Activated T-cell treated with anti-CD3 and anti-CD28 coated beads, Interleukin-2, amount 50 U/mL, for 48 hours (primary cell): ENCODE measurements at places on chromosomes 3 and 15.
A peak's percentile ranks its signal among the peaks of the same experiment; 100 is the strongest.

DNA sequence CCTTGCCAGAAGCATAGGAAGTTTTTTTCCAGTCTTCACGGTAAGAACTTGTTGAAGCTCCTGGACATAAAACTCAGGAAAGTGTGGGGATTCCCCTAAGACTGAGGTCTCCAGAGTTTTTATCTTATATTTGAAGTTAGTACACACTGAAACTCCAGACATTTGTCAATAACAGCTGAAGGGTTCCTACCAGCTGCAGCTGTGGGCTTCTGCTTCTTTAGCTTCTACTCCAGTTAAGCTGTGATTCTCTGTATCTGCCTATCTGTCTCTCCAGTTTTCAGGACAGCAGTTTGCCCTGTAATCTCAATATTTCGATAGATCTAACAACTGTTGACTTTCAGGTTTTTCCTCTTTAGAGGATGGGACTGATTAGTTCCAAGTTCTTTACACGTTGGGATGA, 966.0 kb upstream of the SEMA6D start:
- DNase-seq, result no peak

GRCh38 chr3:157354254-157354653, 82.4 kb upstream of the PTX3 start:
- DNase-seq, result no peak

GRCh38 chr3:8319935-8320634, 181.5 kb upstream of the LMCD1 start:
- no peak for DNase-seq

DNA sequence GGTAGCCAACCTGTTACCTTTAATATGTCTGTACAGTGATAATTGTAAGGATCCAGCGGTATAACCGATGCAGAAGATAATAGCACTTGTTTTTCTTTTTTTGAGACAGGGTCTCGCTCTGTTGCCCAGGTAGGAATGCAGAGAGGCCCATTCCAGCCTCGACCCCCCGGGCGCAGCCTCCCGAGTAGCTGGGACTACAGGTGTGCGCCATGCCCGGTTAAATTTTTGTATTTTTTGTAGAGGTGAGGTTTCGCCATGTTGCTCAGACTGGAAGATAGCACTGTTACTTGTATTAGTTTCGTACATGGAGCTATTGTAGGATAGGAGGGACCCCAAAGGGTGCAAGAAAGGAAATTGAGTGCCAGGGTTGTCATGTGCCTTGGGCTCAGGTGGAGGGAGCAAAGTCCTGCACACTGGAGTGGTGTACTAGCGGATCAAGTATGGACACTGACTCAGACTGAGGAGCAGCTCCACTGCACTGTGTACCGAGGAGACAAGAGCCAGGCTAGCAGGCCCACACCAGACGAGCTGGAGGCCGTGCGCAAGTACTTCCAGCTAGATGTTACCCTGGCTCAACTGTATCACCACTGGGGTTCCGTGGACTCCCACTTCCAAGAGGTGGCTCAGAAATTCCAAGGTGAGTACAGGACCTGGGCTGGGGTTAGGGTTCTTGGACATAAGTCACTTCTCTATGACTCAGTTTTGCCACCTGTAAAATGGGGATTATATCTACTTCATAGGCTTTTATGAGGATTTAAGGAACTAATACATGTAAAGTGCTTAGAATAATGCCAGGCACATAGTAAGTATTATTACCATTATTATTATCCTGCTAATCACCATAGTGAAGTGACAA, 1.0 kb downstream of the OGG1 start:
- peak; percentile 44 for DNase-seq

DNA sequence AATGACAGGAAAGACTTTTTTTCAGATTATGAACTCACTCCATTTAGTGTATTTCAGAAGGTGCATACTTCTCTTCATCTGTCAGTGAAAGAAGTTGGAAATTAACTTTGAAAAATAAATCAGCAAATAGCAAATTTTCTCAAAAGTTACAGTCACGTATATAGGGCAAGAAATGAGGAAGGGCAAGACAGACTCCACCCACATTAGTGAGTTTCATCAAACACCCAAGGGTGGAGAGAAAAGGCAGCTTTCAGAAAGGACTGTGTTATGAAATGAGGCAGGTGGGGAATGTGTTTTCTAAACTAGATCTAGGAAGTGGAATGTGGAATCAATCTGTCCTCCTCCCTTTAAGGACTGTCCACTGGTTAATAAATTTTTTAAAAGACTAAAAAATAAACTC, 2.9 kb downstream of the SLC22A13 start:
- no peak for DNase-seq

DNA sequence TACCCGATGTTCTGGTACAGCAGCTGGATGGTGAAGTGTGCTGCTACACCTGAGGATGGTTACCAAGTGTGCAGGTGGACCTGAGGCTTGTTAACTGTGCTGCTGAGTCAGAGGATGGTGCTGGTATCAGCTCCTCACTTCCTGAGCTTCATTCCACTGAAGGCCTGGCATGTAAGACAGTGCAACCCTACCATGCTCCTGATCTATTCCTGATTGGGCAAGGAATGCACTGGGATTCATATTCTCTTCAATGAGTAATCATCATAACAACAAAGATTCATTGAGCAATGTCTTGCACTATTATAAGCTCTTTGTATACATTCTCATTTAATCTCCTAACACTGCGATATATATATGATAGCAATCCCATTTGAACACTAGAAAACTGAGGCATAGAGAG, 62.9 kb upstream of the THSD4 start:
- DNase-seq, result no peak

DNA sequence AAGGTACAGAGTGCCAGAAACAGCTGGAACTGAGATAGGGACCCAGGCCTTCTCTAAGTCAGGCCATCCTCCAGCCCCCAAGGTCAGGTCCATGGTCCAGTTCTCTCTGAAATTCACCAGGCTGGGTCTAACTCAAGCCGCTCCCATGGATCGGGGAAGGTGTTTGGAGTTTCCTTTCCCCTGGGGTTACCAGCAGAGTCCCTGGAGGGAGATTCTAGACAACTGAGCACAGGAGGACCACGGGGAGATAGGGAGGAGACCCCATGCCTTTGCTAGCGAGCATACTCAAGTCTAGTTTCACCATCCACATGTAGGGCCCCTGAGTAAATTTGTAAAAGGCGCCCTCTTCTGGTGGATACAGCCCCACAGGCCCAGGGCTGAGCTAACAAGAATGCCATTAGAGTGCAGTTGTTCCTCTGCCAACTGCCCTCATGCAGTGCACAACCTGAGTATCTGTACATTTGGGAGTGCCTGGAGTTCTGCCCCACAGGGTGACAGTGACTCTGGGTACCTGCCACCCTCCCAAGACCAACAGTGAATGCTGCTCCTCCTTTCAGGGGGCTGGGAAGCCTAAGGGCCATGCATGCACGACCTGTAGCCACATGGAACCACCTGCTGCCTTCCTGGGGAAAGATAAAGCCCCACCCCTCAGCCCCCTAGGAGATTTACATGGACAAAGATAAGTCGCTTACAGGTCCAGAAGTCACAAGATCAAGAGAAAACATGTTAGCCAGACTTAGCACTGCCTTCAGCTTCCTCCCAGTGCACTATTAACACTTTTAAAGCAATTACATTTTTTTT, 89.0 kb downstream of the IQSEC1 start:
- DNase-seq, result peak; percentile 81

GRCh38 chr3:144317961-144318360, 346.3 kb downstream of the DIPK2A start:
- no peak for DNase-seq

- no peak for DNase-seq
Observed at GRCh38 chr3:123167686-123168085, 34.1 kb upstream of the SEC22A start.

DNA sequence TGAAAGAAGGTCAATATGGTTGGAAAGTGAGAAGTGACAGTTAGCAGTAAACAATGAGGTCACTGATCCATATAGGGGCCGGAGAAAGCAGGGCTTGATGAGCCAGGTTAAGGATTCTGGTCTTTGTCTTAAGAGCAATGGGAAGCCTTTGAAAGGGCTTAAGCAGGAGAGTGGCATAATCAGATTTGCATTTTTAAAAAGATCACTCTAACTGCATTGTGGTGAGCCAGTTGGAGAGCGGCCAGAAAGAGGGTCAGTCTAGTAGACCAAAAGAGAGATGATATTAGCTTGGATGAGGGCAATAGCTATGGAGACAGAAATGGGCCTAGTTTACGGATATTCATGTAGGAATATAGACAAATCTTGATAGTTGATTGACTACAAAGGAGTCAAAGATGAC, 46.6 kb downstream of the CPNE4 start:
- no peak for DNase-seq

DNA sequence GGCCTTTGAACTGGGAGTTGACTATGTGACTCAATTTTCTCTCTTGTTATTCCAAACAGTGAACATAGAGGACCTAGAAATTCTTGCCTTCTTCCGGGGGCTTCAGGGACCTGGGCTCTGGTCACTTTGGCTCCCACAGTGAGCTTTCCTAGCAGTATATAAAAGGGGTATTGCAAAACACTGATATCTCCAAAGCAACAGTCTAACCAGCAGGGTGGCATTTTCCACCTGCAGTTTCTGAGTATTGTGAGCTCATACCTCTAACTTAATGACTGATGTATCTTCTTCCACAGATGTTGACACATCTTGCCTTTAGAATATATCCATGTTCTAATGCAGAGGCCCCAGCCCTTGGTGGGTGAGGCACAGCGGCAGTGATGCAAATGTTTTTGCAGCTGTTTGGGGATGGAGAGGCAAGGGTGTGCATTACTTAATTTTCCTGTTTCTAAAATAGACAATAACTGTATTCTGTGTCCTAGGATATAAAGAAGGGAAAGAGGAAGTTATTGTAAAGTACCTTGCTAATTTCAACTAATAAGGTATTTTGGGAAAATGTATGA, 45.7 kb upstream of the ADGRG7 start:
- DNase-seq, result no peak

DNA sequence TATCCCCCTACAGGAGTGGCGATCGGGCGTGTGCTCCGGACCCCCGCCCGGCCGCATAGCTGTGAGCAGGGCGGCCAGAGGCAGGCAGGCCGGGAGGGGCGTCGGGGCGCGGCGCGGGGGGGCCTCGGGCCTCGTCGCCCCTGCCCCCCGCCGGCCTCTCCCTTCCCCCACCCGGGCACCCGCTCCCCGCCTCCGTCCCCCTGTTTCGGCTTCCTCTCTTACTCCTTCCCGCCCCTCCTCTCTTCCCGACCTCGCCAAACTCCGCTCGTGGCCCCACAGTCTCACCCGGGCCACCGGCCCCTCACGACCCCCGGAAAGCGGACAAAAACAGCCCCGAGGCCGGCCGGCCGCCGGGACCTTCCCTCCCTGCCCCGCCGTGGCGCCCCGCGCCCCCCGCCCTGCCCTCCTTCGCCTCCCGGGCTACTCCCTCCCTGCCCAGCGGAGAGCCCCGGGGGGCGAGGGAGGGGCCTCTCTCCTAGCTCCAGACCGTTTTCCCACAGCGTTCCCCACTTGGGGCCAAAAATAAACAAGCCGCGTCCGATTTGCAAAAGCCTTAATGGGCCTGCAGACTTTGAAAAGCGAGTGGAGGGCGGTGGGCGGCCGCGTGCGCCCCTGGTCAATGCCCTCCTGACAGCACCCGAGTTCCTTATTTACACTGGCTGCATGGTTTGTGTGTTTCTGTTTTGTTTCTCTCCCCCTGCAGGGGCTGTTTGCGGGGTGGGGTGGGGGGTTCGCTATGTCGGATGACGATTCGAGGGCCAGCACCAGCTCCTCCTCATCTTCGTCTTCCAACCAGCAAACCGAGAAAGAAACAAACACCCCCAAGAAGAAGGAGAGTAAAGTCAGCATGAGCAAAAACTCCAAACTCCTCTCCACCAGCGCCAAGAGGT, 1.0 kb downstream of the UBE2E1 start:
- peak; percentile 42 for DNase-seq

GRCh38 chr3:89787485-89787884, 680.1 kb downstream of the EPHA3 start:
- DNase-seq, result no peak

DNA sequence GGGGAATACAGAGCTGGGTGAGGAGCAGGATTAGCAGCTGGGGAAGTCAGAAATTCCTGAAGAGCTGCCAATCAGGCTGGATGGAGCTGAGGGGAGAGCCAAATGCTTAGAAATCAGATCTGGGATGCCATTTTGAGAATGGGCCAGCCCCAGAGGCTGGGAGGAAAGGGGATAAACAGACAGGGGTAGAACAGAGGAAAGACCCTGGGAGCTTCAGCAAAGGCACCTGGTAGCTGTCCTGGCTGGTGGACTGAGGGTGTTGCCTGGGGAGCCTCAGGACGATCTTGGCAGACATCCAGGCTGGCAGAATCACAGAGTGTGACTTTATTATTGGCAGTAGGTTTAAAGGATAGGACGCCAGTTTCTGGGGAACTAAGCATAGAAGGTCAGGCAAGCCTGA, 97.8 kb downstream of the SQOR start:
- DNase-seq, result no peak

GRCh38 chr15:41564960-41565502, 6.0 kb downstream of the TYRO3 start:
- no peak for DNase-seq

DNA sequence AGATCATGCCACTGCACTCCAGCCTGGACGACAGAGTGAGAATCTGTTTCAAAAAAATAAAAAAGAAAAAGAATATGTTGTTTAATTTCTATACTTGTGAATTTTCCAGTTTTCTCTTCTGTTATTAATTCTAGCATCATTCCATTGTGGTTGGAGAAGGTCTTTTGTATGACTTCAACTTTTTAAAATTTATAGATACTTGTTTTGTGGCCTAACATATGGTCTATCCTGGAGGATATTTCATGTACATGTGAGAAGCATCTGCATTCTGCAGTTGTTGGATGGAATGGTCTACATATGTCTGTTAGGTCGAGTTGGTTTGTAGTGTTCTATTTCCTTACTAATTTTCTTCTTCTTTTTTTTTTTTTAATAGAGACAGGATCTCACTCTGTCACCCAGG, 35.6 kb downstream of the MAP1A start:
- no peak for DNase-seq

- peak; percentile 30 for DNase-seq
Observed at GRCh38 chr15:66253418-66254088, at the start of gene MEGF11. MEGF11 (minus strand) TSS chr15:66253750; CDS start chr15:66128403, 125,347 bp downstream.

DNA sequence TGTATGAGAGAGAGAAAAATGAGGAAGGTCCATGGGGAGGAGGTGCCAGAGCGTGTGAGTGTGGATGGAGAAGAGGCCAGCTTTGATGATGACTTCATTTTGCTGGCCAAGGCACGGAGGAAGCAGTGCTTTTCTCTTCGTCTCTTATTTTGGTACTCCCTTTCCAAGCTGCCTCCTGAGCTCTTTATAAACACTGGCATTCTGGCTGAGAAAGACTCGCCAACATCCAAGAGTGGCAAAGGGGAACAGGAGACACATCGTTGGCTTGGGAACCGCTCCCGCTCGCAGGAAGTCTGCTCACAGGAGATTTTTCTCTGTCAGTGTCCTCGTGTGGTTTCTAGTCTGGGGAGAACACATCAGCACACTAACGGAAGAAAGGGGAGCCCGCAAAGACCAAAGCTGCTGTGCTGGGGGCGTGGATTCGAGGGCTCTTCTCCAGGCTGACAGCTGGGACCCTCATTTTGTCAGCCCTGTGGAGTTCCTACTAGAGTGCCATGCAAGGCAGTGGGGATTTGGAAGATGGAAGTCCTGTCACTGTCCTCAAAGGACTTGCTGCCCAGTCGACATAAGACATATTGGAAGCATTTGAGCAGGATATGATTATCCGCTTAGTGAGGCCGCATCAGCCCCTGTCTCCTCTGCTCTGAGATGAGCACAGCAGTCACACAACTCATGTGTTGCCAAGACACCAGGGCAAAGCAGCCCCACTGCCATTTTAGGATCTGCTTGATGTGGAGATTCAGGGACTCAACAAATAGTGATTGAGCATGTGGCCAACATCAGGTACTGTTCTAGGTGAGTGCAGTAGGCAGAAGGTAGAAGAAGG, 8.0 kb upstream of the SEMA4B start:
- DNase-seq, result no peak
